ENCODE measurements at places on chromosomes 3 and 15.

DNA sequence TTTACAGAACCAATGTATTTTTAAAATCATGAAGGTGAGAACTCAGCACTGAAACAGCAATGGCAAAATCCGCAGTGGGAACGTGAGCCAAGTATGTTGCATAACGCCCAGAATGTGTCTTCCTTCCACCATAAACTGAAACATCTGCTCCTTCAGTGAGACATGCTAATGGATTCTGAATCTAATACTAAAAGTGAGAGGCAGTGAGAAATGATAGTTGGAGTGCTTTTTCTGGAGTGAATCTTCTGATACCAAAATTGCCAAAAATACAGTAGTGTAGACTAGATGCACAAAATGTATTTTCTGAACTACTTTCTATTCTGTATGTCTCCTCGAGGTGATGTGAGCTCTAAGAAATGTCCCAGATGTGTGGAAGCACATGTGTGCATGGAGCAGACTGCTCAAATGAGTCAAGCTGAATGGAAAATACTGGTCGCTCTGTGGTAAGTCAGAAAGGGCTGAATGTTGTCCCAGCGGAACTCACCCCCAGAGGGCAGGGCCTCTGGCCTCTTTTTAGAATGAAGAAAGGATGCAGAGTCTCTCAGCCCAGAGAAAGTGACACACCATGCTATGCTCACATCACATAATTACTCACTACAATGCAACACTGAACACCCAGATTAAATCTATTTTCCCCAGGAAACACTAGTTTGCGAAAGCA, 73.0 kb downstream of the ATP10A start:
- peak; percentile 31 for DNase-seq

- no peak for DNase-seq
Measured at GRCh38 chr15:93028632-93029213, 60.3 kb downstream of the RGMA start.

GRCh38 chr15:60392986-60393790, 4.6 kb downstream of the ANXA2 start:
- DNase-seq, result no peak

- DNase-seq, result no peak
Measured at GRCh38 chr3:184766555-184767261, 45.3 kb upstream of the VPS8 start.

DNA sequence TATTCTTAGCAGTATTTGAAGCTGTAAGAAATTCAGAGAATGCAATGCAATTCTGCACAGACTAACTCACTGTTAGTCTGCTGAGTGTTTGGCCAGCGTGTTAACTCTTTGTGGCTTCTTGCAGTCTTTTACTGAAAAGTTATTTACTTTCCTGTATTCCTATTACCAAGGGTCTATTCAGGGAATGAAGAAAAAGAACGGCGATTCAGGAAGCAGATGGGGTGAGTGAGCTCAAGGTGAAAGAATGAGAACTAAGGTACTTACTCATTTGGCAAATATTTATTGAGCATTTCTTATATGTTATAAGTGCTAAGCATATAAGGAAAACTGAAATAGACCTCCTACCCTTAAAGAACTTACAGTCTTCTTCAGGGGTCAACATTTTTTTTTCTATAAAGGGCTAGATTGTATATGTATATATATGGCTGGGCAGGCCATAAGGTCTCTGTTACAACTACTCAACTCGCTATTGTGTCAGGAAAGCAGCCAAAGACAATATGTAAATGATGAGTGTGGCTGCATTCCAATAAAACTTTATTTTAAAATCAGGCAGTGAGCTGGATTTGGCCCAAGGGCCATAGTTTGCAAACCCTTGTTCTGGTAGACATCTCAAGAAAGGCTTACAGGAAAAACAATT, 271.9 kb upstream of the GADL1 start:
- no peak for DNase-seq

DNA sequence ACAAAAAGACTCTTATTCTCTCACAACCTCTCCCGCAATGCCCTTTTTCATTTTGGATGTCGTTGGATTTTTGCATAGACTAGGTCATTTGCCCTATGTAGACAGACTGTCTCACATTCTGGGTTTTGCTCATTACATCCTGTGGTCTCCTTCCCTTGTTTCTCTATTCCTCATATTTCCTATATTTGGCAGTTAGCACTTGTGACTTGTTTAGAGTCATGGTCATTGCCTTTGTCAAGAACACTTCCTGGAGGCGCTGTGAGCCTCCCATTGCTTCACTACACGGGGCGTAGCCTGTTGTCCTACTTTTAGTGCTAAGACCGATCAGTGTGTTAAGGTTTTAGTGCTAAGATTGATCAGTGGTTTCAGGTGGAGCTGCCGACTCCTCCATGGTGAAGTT, 16.1 kb upstream of the TATDN2 start:
- DNase-seq, result no peak

DNA sequence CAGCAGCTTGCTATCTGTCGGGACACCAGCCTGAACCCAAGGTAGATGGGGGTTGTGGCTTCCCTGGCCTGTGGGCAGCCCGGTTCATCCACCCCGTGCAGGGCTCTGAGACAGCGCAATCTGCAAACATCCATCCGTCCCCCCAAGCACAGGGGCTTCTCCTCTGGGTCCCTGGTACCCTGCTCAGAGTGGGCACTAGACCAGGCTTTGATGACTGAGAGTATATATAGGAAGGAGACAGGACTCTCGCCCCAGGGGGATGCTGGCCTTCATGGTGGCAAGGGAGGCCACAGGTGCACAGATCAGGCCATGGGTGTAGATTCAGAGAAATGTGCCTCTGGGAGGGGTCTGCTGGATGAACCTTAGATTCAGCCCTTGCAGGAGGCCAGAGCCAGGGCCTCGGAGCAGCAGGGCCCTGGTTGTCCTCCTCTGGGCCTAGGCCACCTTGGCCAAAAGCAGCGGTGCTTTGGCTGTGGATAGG, 40.3 kb downstream of the CFAP100 start:
- no peak for DNase-seq

- no peak for DNase-seq
Measured at GRCh38 chr3:138202945-138203701, 16.0 kb downstream of the ARMC8 start.

GRCh38 chr3:146889626-146890025, 284.5 kb upstream of the PLSCR5 start:
- no peak for DNase-seq

- DNase-seq, result no peak
Measured at GRCh38 chr15:67172172-67172571, 82.3 kb downstream of the AAGAB start.

- DNase-seq, result peak; percentile 24
Measured at GRCh38 chr3:136250903-136251460, 842 bp downstream of the PCCB start.

- no peak for DNase-seq
Measured at GRCh38 chr3:52600258-52600657, 63.9 kb downstream of the UQCC5 start.

- DNase-seq, result no peak
Measured at GRCh38 chr3:177286034-177286433, 88.8 kb upstream of the TBL1XR1 start.

- no peak for DNase-seq
Measured at GRCh38 chr3:170608475-170608874, 22.6 kb upstream of the SLC7A14 start.

- no peak for DNase-seq
Measured at GRCh38 chr15:93274257-93274656, 185.2 kb upstream of the RGMA start.

DNA sequence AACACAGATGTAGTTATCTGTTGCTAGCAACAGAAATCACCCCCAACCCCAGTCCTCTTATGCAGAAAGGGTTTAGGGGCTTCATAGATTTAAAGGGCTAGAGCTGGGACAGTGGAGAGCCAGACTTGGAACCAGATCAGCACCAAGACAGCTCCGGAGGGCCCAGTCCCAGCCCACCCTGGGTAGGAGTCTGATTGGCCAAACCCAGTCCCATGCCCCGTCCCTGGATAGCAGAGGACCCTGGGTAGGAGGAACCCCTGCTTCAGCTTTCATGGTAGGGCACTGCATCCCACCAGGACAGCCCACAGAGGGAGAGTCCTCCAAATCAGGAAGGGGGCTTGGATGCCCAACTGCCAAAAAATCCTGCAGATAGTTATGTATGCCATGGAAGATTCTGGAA, 103.0 kb downstream of the CORO2B start:
- no peak for DNase-seq

DNA sequence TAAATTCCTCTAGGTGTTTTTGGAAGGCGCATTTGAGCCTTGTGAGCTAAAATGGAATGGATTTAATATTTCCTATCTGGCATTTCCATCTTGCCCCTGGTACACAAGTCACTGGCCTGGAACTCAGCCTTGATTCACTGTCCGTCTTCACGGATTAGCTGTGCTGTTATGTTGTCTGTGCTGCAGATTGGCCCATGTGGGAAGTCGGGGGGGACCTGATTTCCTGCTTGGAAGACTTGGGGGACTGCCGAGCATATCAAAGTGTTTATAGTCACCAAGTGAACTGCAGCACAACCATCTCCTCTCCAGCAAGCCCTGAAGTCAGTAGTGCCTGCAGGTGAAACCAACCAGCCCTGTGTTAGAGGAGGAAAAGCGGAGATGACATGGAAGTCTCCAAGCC, 12.2 kb downstream of the GHRL start:
- no peak for DNase-seq

DNA sequence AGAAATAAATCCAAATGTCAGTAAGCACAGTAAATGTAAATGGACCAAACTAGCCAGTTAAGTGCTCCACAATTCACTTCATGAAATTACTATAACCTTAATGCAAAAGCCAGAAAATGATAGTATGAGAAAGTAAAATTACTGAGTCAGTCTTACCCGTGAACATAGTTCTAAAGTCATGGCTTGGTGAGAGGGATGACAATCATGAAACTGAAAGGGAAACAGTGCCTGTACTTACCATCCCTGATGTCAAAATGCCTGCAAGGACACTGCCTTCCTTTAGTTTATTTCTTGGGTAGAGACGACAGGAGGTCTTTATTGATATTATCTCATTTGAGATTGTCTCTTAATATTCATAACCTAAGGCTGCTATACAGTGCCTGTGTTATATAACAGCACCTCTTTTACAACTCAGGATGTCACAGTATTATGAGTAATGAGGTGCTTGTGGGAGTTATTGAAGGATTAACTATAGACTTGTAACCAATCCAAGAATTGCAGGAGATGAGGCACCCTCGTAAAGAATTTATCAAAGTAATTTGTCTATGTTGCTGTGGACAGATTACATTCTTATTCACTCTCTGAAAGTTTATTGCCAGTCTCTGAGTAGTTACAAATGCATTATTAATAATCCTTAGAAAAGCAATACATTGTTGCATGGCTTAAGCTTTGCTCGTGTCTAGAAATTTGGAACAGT, 142.9 kb upstream of the BFSP2 start:
- no peak for DNase-seq
